ENCODE measurements at places on chromosomes 13 and 19. TPM values are rescaled to one million over a fixed set of nuclear protein-coding genes. Genes with fewer than 3 reads are reported as not detected.

Gene GAPDHS
- total RNA-seq = 0.19 TPM

Gene RNF225
- total RNA-seq = 0.19 TPM

Gene NBEA
- total RNA-seq = 2.4 TPM

Gene ERICH6B
- total RNA-seq = not detected

Gene DKKL1
- total RNA-seq = 0.55 TPM

Gene KRTDAP
- not detected for total RNA-seq

Gene RFPL4A
- 0.77 TPM for total RNA-seq

Gene KLF2
- total RNA-seq = 13.5 TPM

Gene HCN2
- total RNA-seq = 39.5 TPM

Gene RFPL4AL1
- total RNA-seq = not detected

Gene SYT3
- 0.59 TPM for total RNA-seq

Gene GDF15
- total RNA-seq = 15.2 TPM

Gene TBXA2R
- total RNA-seq = 1.1 TPM

Gene CACNG7
- 9.2 TPM for total RNA-seq

Gene ZNF772
- 1.7 TPM for total RNA-seq

Gene POU2F2
- 0.67 TPM for total RNA-seq

Gene OR10H1
- total RNA-seq = not detected

Gene PEG3
- total RNA-seq = not detected

Gene ZNF20
- total RNA-seq = not detected

Gene FLT3LG
- total RNA-seq = 1.2 TPM
